ENCODE measurements at places on chromosomes 1 and 21. TPM values are rescaled to one million over a fixed set of nuclear protein-coding genes. Genes with fewer than 3 reads are reported as not detected.

Gene KCNQ4
- not detected for total RNA-seq

Gene CLCNKA
- total RNA-seq: not detected

DNA sequence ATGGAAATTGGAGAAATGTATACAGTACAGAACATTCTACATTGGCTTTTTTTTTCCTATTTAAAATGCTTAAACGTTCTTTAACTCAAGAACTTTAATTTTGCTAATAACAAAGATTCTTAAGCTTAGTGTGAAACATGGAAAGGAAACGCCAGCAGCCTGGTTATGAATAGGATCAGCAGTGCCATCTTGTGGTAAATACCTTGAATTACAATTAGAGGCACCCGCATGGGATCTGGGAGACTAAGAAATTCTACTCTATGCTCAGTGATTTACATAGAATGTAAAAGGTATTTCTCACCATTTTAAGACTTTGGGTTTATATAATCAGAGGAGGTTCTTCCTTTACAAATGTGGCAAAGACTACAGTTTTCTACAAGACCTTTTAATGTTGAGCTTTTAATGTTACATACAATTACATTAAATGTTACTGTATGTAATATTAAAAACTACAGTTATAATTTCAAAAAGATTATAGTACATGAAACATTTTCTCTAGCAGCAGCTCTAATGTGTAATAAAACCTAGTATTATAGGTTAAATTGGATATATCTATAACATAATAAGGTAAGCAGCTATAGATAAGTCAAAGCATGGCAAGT, 32.1 kb upstream of the APOBEC4 start:
- peak; percentile 71 for DNase-seq

- DNase-seq: no peak
These were observed 9.8 kb downstream of the KCNN3 start for GRCh38 chr1:154860156-154860870.

DNA sequence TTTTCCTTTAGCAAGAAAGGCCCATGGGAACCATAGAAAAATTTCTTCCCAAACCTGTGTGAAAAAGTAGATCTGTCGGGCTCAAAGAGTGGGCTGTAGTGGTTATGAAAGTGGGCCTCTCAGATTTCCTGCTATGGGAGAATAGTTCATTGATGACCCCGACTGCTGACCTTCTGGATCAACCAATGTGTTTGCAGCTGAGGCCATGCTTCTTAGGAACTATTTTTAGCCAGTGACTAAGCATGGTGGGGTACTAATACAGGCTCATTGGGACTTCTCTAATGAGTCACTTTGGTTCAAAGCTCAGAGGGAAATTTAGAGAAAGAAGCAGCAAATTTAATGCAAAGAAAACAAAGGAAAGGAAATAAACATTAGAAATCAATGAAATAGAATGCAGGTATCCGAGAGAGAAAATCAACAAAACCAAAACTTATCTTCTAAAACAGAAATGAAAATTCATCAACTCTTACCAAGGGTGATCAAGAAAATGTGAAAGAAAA, 12.6 kb upstream of the PSMA5 start:
- peak; percentile 51 for DNase-seq

DNA sequence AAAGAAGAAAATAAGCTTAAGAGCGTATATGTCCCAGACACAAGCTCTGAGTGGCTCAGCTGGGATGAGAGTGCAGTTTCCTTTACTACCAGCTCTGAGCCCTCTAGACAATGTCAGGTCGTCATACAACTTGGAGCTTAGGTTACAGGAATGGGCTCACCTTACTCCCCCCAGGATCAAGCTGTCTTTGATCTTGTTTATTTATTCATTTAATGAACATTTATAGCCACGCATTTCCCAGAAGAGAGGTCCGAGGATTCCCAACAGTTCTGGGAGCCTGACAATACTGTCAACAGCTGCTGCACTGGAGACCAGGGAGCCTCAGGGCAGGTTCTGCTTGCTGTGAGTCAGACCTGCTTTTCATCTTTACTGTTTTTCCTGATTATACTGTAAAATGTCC, 378.9 kb downstream of the PLPP3 start:
- peak; percentile 67 for DNase-seq

GRCh38 chr1:29057700-29058099, 66.0 kb downstream of the TMEM200B start:
- no peak for DNase-seq

GRCh38 chr1:145849356-145850160, 4.1 kb downstream of the NUDT17 start:
- peak; percentile 43 for DNase-seq

- DNase-seq: no peak
These were observed 74.8 kb downstream of the HLCS start for GRCh38 chr21:36891692-36892091.

- no peak for DNase-seq
These were observed 14.0 kb downstream of the ARHGEF16 start for GRCh38 chr1:3468236-3469103.

- DNase-seq: no peak
These were observed 688.8 kb downstream of the PLA2G4A start for GRCh38 chr1:187517546-187517945.

GRCh38 chr1:80258659-80259058, 1252.1 kb upstream of the ADGRL4 start:
- DNase-seq: no peak

DNA sequence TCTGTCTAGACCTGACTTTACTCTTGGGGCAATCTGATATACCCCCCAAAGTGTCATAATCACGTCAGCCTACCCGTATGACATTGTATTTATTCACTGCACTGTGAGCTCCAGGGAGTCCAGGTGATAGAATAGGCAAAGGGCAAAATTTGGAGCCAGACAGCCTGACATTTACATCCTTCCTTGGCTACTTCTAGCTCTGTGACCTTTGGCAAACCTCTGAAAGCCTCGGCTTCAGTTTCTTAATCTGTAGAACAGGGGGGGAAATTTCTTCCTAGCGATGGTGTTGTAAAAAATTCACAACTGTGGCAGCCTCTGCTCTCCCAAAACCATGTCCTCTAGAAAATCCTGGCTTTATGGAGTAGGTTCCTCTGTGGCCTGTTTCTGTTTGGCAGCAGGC, 240.9 kb downstream of the KIF26B start:
- no peak for DNase-seq

GRCh38 chr1:31102501-31102950, 37.0 kb upstream of the PUM1 start:
- DNase-seq: peak; percentile 94

- DNase-seq: no peak
These were observed 19.9 kb downstream of the ALDH9A1 start for GRCh38 chr1:165678509-165678908.

- peak; percentile 94 for DNase-seq
These were observed 39.1 kb upstream of the CDC42BPA start for GRCh38 chr1:227357171-227357926.

GRCh38 chr1:25922971-25923552, 16.8 kb upstream of the STMN1 start:
- DNase-seq: peak; percentile 8
